ENCODE measurements at places on chromosomes 4 and X.

- DNase-seq, result no peak
These were observed 126.1 kb downstream of the EIF4E start for GRCh38 chr4:98802770-98803198.

- DNase-seq, result no peak
These were observed 48.8 kb downstream of the RPS6KA3 start for GRCh38 chrX:20217906-20218305.

- no peak for DNase-seq
These were observed 61.2 kb downstream of the TRIM2 start for GRCh38 chr4:153265306-153266047.

DNA sequence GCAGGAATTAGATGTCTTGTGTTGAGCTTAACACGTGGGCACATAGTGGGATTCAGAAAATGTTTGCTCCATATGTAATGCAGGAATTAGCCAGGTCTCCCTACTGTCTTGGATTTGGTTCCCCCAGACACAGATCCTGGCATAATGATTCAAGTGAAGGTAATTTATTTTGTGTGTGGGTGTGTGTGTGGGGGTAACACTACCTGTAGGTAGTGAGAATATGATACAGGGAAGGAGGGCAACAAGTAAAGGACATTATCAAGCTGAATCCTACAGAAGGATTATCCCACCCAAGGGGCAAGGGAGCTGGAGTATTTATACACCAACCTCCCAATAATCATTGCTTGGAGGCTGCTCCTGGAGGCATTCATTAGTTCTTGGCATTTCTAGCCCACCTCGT is 101.4 kb downstream of the NHS start:
- no peak for DNase-seq

GRCh38 chr4:62028745-62029144 is 828.6 kb downstream of the ADGRL3 start:
- DNase-seq, result no peak

- no peak for DNase-seq
These were observed 261.5 kb downstream of the DCHS2 start for GRCh38 chr4:154230091-154230490.

GRCh38 chr4:40957281-40957680 is 207.5 kb downstream of the NSUN7 start:
- no peak for DNase-seq

DNA sequence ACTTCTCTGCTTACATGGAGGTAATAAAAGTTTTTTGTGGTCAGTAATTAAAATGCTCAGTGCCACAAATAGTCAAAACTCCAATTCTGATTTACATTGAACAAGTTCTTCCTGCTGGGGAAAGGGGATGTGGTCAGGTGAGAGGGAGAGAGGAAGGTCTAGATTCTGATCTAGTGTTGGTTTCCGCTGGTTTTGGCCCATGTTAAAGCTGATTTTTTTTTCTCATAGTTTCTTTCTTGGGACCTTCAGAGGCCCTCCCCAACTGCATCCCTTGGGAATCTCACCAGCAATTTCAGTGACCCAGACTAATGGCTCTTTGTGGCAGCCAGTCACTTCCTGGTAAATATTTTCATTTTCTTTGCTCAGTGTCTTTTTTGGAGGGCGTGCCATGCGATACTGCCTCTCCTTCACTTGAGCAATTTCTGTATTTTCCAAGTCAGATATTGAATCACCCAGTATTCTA is 332.7 kb downstream of the RAPGEF2 start:
- DNase-seq, result no peak

DNA sequence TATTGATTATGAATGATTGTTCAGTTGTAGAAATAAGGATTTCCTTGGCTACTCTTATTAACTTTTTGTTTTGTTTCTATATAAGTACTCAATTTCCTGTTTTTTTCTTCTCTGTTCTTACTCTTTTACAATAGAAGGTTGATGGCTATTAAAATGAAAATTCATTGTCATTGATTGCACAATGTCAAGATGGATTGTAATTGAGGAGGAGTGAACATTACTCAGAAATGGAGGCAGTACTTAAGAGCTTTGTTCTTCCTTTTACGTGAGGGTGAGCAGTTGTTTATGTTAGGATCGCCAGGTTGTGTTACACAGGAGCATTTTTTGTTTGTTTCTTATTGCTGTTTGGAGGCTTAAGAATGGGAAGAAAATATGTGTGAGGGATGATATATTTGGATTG is 2062.4 kb downstream of the ARAP2 start:
- DNase-seq, result no peak

DNA sequence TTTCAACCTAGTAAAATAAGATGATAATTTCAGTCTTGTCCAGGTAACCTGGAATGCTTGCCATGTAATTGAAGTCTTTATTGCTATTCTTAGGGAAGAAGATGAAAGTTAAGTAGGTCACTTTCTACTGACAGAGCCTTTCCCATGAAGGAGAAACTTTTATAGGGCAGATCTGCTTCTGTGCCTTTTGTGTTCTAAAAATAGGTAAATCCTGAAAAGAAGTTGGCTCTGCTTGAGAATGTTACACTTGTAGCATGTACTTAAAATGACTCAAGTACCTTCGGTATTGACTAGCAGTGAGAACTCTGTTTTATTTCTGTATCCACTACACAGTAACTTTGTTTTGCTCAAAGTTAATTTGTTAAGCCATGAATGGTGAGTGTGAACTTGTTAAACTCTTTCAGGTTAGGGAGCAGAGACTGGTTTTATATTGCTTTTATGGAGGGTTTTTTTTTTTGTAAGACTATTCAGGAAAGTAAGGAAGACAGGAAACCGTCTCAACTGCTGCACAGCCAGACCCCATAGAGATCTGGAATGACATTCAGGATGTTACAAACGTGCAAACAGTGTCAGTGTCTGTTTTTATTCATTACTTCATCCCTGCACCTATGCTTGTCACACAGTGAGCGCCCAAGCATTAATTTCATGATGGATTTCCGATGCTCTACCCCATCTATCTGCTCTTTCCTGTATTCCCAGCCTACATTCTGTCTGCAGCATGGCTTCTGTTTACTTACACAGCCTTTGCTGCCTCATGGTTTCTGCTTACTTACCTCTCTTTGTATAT is 53.0 kb downstream of the SEPTIN11 start:
- no peak for DNase-seq

GRCh38 chr4:102541697-102542096 is 40.5 kb downstream of the NFKB1 start:
- DNase-seq, result no peak

DNA sequence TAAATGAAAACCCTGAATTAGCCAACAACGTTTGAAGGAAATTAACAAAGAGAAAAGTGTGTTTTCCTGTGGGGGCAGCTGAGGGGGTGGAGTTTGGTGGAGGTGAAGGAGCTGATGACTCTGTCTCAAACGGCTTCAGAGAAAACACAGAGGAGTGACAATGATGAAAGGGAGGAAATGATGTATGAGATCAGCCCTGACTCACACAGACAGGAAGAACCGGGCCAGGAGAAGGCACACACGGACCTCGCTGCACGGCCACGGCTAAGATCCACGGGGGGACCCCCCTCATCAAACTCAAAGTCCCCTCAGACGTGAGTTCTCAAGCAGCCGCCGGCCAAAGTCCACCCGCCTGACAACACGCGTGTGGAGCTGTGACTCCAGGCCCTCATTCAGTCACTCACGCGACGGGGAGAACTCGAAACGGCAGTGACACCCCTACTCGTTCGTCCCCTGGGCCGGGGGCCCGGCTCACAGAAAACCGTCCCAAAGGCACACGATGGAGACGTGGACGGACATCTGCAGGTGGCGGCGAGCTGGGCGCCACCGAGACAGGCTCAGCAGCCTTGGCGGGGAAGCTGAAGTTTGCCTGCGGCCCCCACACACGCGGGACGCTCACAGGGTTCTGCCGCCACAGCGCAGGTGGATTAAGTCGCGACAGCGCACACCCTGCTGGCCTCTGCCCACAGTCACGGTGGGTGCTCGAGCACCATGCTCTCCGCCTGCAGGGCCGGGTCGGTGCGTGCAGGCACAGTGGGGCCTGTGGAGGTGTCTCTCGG is 28.8 kb downstream of the PPP2R3B start:
- no peak for DNase-seq

DNA sequence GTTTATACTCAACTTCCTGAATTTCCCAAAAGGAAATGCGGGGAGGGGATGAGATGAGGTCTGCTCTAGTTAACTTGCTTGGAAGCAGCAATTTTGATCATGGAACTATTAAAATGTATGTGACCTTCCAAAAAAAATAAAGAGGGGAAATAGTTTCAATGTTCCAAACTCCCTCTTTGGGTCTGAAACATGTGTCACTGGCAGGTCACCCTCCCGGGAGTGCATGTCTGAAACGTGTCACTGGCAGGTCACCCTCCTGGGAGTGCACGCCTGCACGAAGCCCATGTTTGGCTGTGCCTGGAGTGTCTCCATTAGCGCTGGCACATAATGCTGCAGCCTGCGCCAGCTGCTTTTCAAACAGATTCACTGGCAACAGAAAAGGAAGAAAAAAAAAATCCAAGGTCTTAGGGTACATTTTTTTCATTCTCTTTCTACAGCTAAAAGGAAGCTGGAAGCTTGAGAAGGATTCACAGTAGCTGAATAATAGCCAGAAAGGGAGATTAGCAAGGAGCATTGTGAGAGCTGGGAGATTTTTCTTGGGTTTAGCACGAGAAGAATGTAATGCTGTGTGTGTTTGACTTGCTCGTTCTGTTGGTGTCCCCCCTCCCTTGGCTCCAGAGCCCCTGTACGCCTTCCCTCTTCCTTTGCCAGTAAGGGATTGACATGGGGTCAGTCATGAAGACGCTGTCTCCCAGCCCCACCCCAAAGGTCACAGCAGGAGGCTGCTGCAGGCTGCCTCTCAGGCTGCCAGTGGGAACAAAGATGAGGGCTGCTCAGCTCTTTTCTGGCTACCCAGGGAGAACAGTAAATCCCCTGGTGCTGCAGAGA is 39.2 kb upstream of the TLR3 start:
- no peak for DNase-seq

DNA sequence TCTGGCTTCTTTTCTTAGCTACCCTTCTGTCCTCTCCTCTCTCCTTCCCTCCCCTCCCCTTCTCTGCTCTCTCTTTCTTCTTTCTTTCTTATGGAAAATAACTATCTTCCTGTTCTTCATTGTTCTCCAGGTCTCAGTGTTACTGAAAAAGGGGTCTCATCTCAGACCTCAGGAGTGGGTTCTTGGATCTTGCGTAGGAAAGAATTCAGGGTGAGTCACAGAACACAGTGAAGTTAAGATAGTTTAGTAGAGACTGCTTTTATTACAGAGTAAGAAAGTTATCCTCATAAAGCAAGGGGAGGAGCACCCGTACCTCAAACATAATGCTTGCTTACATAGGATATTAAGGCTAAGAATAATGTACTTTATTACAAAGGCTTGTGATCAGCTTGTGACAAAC is 31.8 kb upstream of the CWH43 start:
- DNase-seq, result no peak

DNA sequence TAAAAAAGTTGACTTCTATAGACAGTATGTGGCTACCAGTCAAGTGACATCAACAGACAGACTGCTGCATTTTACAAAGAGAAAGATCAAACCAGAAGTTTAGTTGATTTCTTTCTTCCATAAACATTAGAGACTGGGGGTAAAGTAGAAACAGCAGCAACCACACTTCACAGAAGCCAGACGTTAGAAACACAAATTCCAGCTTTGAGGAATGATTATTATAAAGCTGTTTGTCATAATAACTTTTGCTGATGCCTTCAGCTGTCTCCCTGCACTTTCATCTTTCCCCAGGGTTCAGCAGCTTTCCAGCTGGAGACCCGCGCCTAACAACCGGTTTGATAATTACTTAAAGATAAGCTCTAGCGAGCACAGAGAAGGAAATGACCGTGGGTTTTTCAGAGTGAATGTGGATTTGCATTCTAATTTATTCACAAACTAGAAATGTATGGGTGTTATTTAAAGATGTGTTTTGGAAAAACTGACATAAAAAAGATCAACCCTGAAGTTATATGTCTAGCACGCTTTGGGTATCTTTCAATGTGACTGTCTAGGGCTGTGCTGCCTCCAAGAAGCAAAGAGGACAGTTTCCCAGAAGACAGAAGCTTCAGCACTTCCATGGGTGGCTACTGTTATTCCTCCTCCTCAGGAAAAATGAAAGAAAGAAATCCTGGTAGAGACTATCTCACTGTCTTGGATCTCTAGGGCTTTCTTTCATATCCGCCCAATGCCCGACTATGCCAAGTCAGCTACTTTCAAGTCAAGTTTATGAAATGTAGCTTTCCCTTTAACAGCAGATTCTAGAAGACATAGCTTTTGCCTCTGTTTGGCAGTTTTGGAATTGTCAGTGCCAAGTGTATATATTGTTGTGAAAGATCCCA is 15.0 kb upstream of the ENAM start:
- no peak for DNase-seq

GRCh38 chr4:152197211-152197610 is 338.7 kb downstream of the FBXW7 start:
- DNase-seq, result no peak
